NCI-H526 (cell line): ENCODE measurements at places on chromosomes 5 and 9.

DNA sequence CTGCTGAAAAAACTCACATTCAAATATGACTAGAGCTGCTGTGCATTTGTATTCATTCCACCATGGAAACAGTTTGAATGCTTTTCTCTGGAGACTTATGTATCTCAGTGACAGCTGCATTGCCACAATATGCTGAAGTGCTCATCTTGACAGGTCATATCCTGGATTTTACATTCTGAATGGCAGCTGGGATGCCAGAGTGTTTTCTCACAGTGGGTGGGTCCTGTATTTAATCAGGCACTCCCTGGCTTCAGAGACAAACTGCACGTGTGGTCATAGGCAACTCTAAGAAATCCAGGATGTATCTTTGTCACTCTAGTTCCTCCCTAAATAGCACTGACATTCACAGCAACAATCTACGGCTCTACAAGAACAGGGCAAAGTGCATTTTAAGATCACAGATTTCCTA lies 75.6 kb downstream of the ST8SIA4 start:
- no peak for DNase-seq

DNA sequence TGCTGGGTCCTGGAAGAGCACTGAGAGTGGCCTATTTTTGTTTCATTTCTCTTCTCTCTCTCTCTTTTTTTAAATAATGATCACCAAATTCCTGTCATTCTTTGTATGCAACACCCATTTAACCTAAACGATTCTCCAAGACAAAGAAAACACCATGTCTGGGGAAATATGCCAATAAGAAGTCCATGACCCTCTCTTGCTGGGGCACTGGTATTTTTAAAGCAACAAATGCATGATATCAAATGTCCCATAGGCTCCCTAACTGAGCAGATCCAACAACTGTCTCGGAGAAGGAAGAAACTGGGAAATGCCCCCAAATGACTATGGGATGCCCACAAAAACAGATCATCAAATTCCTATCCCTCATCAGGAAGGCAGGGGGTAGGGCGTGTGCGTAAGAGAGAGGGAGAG lies 567.4 kb downstream of the CCDC171 start:
- no peak for DNase-seq

- DNase-seq: no peak
Measured at GRCh38 chr5:83539463-83539790, 67.9 kb downstream of the VCAN start.

DNA sequence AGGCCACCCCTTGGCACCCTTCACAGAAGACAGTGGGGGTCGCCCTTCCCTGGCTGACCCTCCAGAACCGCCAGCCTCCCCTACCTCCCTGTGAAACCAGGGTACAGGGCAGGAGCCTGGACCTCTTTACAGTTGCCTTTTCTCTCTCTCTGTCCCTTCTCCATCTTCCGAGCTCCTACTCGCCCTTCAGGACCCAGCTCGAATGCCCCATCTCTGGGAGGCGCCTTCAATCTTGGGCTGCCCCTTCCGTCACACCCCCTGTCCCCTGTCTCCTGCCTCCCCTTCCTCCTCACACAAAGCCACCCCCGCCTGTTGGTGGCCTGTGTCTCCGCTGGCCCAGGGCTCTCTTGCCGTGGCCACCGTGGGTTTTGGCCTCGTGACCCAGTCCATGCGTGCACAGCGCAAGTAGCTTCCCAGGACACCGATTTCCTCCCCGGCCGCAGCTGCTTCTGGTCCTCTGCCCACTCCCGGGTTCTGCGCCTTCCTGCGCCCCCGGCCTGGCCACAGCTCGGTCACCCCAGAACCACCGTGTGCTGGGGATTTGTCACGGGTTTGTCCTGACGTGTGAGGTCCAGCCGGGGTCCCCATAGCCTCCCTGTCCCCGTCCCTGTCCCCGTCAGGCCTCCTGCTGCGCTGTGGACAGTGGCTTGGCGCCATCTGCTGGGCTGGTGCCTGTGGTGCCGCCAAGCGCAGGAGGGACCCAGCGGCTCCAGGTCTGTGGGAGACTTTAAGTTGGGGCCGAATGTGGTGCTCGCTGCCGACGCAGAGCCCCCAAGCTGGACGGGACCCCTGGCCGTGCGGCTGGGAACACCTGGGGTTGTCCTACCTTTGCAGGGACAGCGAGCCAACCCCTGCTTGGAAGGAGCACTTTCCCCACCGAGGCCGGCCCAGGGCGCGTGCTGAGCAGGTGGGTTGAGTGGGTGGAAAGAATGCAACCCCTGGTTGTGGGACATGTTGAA lies 4.0 kb upstream of the TMEM250 start:
- DNase-seq: no peak

DNA sequence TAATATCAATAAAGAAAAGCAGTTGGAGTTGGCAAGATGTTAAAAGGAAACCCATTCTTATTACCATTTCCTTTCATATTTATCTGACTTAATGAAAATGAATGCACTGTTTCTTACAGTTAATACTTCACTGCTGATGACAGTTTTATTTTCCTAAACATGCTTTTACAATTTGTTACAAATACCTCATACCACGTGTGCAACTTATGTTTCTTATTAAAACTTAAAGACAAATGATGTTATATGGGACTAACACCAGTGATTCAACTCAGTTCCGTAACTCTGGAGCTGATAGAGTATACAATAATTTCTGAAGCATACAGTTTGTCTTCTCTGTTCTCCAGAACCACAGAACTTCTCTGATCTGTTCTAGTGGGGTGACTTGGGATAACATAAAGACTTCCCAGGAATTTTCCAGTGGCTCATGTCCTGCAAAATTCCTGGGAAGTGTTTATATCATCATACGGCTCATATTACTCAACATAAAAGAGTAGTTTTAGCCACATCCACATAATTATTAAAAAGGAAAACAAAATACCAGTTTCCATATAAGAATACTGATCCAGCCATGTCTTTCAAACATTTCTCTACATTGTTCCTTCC lies 1259.0 kb upstream of the C9orf72 start:
- DNase-seq: no peak

- peak; percentile 54 for DNase-seq
Measured at GRCh38 chr9:126398403-126399058, 71.9 kb downstream of the MVB12B start.

GRCh38 chr9:70979966-70980365 lies 141.5 kb downstream of the TRPM3 start:
- DNase-seq: no peak

- peak; percentile 59 for DNase-seq
Measured at GRCh38 chr5:600886-601541, 11.1 kb upstream of the CEP72 start.

GRCh38 chr9:35557320-35557719 lies 47.7 kb upstream of the TESK1 start:
- no peak for DNase-seq
